Suprapubic skin (tissue), 4 donors: ENCODE measurements at places on chromosomes 3 and 15. TPM values are rescaled to one million over a fixed set of nuclear protein-coding genes. Genes with fewer than 3 reads are reported as not detected.

DNA sequence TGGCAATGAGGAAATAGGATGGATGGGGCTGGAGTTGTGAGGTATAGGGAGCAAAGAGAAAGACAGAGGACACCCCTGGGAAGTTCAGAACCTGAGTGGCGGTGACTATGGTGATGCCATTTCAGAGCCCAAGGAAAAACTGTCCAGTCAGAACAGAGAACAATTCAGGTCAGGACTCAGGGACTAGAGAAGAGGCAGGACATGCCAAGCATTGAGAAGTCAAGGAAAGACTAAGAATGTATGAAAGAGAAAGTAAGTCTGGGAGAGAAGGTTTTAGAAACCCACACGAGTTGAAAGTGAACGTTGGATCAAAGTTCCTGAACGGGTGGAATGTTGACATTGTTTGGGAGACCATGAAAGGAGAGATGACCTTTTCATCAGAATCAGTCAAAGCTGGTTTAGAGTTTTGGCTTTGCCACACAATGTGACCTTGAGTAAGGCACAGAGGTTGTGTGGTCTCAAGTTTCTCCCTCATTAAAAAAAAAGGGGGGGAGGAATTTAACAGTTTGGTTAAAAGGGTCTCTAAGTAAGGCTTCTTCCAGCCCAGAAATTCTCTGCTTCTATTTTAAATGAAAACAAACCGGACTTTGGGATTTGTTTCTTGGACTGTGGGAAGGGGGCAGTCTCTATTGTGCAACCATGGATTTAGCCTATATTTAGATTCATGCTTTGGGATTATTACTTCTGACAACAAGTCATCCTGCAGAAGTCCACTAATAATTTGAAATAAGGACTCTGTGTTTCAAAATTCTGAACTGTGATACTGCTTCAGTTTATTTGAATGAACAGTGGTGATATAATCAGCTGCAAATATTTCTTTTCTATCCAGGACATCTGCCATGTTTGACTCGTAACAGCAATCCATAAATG is 315.9 kb upstream of the TBL1XR1 start:
- no peak overlapping the region for H3K27ac ChIP-seq
- no peak overlapping the region for H3K4me3 ChIP-seq
- peaks cover 14% of the 10 kb centered on the region for H3K4me1 ChIP-seq
- no peaks in the 10 kb centered on the region for H3K27me3 ChIP-seq
- no peaks in the 10 kb centered on the region for H3K36me3 ChIP-seq
- DNase-seq = no peak

The CLDN16 gene
- total RNA-seq = 12.8 TPM

GRCh38 chr15:99343881-99344551 is 92.7 kb downstream of the LRRC28 start:
- no peaks in the 10 kb centered on the region for H3K27me3 ChIP-seq
- no peaks in the 10 kb centered on the region for H3K4me1 ChIP-seq
- no peak overlapping the region for H3K4me3 ChIP-seq
- DNase-seq = no peak
- no peaks in the 10 kb centered on the region for H3K36me3 ChIP-seq

The CAPN3 gene
- 49.5 TPM for total RNA-seq

The MESP1 gene
- 0.57 TPM for total RNA-seq

- DNase-seq = no peak
- no peak overlapping the region for H3K4me3 ChIP-seq
- H3K27me3 ChIP-seq = no peaks in the 10 kb centered on the region
- no peak overlapping the region for H3K27ac ChIP-seq
- H3K4me1 ChIP-seq = peaks cover 16% of the 10 kb centered on the region
- H3K36me3 ChIP-seq = peaks cover 38% of the 10 kb centered on the region
Measured at GRCh38 chr3:124995460-124995994, 60.3 kb downstream of the HEG1 start.

The PPCDC gene
- total RNA-seq = 25.7 TPM

DNA sequence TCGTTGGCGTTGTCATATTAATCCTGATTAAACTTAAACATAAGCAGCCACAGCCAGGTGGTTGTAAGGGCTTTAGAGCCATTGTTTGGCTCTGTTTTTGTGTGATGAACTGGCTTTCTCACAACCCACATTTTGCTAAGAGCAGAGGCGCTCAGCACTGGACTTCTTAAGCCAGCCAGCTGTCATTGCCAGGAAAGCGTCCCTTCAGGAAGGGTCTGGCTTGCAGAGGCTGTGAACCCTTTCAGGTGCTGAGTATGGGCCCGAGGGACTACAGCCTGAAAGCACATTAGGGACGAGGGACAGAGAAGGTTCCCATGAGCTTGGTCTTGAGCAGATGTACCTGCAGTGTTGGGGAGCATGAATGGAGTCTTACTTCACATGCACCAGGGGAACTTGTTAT is 112.3 kb downstream of the CHCHD6 start:
- no peaks in the 10 kb centered on the region for H3K36me3 ChIP-seq
- H3K27me3 ChIP-seq = no peaks in the 10 kb centered on the region
- H3K4me1 ChIP-seq = peaks cover 11% of the 10 kb centered on the region
- DNase-seq = no peak
- no peak overlapping the region for H3K4me3 ChIP-seq
- H3K27ac ChIP-seq = no peak overlapping the region

- H3K27ac ChIP-seq = peak overlapping the region; percentile 90
- peaks cover 96% of the 10 kb centered on the region for H3K4me1 ChIP-seq
- no peak for DNase-seq
- H3K36me3 ChIP-seq = no peaks in the 10 kb centered on the region
- H3K4me3 ChIP-seq = no peak overlapping the region
Measured at GRCh38 chr3:11636394-11636770, 7.3 kb downstream of the VGLL4 start.

- no peak for DNase-seq
- H3K27me3 ChIP-seq = peaks cover 23% of the 10 kb centered on the region
- no peak overlapping the region for H3K4me3 ChIP-seq
- H3K36me3 ChIP-seq = no peaks in the 10 kb centered on the region
- no peak overlapping the region for H3K27ac ChIP-seq
Measured at GRCh38 chr15:99108993-99109392, 4.1 kb downstream of the SYNM start.

- no peak overlapping the region for H3K27ac ChIP-seq
- no peaks in the 10 kb centered on the region for H3K36me3 ChIP-seq
- H3K4me3 ChIP-seq = no peak overlapping the region
Measured at GRCh38 chr15:98684995-98685525, 36.7 kb downstream of the IGF1R start.

DNA sequence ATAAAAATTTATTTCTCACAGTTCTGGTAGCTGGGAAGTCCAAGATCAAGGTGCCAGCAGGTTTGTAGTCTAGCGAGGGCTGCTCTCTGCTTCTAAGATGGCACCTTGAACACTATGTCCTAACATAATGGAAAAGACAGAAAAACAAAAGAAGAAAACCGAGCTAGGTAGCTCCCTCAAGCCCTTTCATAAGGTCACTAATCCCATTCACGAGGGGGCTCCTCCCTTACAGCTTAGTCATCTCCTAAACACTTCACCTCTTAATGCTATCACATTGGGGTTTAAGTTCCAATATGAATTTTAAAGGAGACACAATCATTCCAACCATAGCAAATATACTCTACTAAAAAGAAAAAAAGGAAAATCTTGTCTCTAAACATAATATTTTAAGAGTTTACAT is 23.6 kb downstream of the GOLGA6D start:
- DNase-seq = no peak
- H3K27me3 ChIP-seq = peaks cover 23% of the 10 kb centered on the region
- no peaks in the 10 kb centered on the region for H3K4me1 ChIP-seq
- no peak overlapping the region for H3K27ac ChIP-seq

DNA sequence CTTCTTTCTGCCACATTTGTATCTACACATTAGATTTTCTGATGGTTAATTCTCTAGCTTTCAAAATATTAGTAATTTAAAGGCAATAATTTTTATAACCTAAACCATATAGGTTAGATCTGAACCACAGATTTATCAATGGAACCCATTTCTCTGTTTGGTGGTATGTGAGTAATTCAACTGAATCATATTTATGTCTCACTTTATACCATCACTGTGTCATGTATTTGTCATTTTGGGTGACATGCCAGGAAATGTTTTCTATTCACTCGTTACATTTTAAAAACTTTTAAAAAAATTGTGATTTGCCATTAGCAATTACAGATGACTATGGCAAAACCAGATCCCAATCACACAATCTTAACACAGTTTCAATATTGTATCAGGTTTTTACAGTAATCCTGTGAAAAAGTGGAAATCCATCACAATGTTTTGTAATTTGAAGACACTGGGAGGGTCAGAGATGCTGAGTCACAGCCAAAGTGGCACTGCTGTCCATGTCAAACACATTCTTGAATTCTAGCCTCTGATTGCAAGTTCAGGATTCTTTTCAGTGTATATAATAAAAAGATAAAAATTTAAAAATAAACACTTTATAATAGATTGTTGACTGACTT is 356.0 kb upstream of the RBMS3 start:
- H3K4me3 ChIP-seq = no peak overlapping the region
- no peaks in the 10 kb centered on the region for H3K36me3 ChIP-seq
- H3K27me3 ChIP-seq = no peaks in the 10 kb centered on the region
- no peak for DNase-seq

- no peak overlapping the region for H3K4me3 ChIP-seq
- DNase-seq = no peak
- peaks cover 4% of the 10 kb centered on the region for H3K4me1 ChIP-seq
- H3K27ac ChIP-seq = no peak overlapping the region
- H3K36me3 ChIP-seq = no peaks in the 10 kb centered on the region
Measured at GRCh38 chr3:25695731-25696420, 31.2 kb upstream of the TOP2B start.

GRCh38 chr3:148682997-148683396 is 14.7 kb upstream of the AGTR1 start:
- no peaks in the 10 kb centered on the region for H3K27me3 ChIP-seq
- no peaks in the 10 kb centered on the region for H3K4me1 ChIP-seq
- no peak overlapping the region for H3K27ac ChIP-seq
- DNase-seq = no peak

The CCR9 gene
- not detected for total RNA-seq

The OR5K3 gene
- not detected for total RNA-seq

DNA sequence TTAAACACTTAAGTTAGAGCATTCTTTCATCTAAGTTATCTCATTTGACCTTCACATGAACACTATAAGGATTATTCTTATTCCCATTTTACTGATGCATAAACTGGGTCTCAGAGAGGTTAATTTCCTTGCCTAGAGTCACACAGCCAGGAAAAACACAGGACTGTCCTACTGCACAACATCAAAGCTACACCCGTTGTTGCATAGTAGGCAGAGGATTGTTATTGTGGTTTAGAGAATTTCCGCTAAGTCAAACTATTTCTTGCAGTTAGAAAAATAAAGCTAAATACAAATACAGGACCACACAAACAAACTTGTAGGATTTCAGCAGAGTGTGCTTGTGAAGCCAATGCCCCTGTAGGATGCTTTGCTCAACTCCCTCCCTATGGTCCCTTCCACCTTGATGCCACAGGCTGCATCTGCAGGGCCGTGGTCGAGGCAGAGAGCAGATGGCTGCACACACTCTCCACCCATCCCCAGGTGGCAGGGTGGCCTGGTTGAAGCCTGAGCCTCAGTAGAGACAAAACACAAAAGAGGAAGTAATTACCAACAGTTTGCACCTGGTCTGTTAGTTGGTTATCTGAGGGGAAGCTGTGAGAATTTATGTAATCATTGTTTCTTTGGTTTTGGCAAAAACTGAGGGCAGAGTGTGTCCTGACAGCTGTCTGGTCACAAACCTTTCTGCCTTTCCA is 41.1 kb upstream of the SKOR1 start:
- H3K27ac ChIP-seq = no peak overlapping the region
- peaks cover 10% of the 10 kb centered on the region for H3K36me3 ChIP-seq
- no peak overlapping the region for H3K4me3 ChIP-seq
- H3K4me1 ChIP-seq = no peaks in the 10 kb centered on the region

GRCh38 chr15:89645680-89646079 is 9.6 kb downstream of the KIF7 start:
- H3K36me3 ChIP-seq = peaks cover 16% of the 10 kb centered on the region
- no peak overlapping the region for H3K4me3 ChIP-seq
- H3K27me3 ChIP-seq = no peaks in the 10 kb centered on the region

- H3K27ac ChIP-seq = no peak overlapping the region
- no peak for DNase-seq
- H3K4me3 ChIP-seq = no peak overlapping the region
Measured at GRCh38 chr15:84855136-84855535, 29.3 kb upstream of the SLC28A1 start.

The GJD2 gene
- not detected for total RNA-seq

DNA sequence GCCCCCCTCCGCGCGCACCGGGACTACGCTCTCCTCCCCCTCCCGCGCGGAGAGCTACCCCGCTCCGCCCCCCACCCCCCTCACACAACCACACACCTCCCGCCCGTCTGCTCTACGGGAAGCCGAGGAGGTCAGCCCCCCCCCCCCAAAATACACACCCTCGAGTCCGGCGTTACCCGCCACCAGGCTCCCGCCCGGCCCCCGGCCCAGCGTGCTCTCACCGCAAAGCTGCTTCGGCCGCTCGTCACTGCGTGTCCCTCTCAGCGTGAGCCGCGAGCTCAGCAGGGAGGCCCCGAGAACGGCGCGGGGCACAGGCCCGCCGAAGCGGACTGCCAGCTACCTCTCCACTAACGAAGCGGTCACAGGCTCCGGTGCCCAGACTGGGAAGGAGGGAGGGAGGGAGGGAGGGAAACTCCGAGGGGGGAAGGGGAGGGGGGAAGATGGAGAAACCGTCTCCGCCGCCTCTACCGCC is 252 bp downstream of the SIN3A start:
- DNase-seq = no peak
- H3K4me1 ChIP-seq = peaks cover 35% of the 10 kb centered on the region
- H3K4me3 ChIP-seq = peak overlapping the region; percentile 89
- no peaks in the 10 kb centered on the region for H3K27me3 ChIP-seq
- H3K27ac ChIP-seq = peak overlapping the region; percentile 97
- H3K36me3 ChIP-seq = peaks cover 8% of the 10 kb centered on the region

- H3K36me3 ChIP-seq = no peaks in the 10 kb centered on the region
- DNase-seq = peak; percentile 40
- H3K27ac ChIP-seq = no peak overlapping the region
- H3K27me3 ChIP-seq = no peaks in the 10 kb centered on the region
- H3K4me3 ChIP-seq = no peak overlapping the region
Measured at GRCh38 chr3:53069422-53070068, 23.7 kb upstream of the SFMBT1 start.

GRCh38 chr3:37944391-37944842 is 46.2 kb upstream of the VILL start:
- H3K36me3 ChIP-seq = no peaks in the 10 kb centered on the region
- H3K27me3 ChIP-seq = no peaks in the 10 kb centered on the region
- H3K4me3 ChIP-seq = no peak overlapping the region
- H3K4me1 ChIP-seq = peaks cover 68% of the 10 kb centered on the region
- H3K27ac ChIP-seq = peak overlapping the region; percentile 74

- no peaks in the 10 kb centered on the region for H3K36me3 ChIP-seq
- H3K27ac ChIP-seq = no peak overlapping the region
- DNase-seq = no peak
- H3K27me3 ChIP-seq = no peaks in the 10 kb centered on the region
- H3K4me3 ChIP-seq = no peak overlapping the region
- H3K4me1 ChIP-seq = no peaks in the 10 kb centered on the region
Measured at GRCh38 chr3:65636326-65636725, 402.4 kb downstream of the MAGI1 start.

DNA sequence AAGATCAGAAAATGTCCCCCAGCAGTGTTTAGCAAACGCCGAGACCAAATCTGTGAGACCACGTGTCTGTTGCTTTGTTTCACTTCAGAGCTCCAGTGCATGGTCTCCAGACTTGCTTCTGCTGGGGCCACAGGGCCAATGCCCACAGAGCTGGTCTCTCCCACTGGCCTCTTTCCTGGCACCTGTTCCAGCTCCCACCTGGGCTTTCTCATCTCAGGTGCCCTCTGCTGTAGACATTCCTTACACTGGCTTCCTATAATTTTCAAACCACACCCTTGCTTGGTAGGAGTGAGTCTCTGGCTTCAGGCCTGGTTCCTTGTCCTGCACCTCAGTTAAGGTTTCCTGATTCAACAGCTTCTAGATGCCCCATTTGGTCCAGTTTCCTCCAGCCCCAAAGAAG is 243.1 kb downstream of the ADAMTS17 start:
- no peaks in the 10 kb centered on the region for H3K36me3 ChIP-seq
- H3K27ac ChIP-seq = no peak overlapping the region
- no peaks in the 10 kb centered on the region for H3K27me3 ChIP-seq
- no peak overlapping the region for H3K4me3 ChIP-seq
- no peaks in the 10 kb centered on the region for H3K4me1 ChIP-seq

The ACP3 gene
- 38.2 TPM for total RNA-seq
